ENCODE measurements at places on chromosomes 3 and 15.
A peak's percentile ranks its signal among the peaks of the same experiment; 100 is the strongest.

DNA sequence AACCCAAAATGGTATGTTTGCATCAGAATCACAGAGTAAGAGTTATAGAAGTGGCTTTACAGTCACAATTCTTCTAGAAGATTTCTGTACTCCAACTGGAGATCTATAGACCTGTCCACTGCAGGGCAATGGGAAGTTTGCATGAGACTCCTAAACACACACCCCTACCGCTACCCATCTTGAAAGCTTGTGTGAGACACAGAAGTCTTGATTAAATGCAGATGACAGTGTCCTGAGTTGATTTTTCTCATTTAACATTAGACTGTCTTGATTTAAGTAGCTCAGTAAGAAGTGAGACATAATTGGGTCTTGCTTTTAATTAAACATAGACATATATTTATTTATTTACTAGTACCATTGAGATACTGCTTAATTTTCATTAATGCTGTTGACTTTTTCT, 54.4 kb downstream of the CD47 start:
- DNase-seq = no peak

- DNase-seq = no peak
These were observed 3.1 kb downstream of the TSEN2 start for GRCh38 chr3:12487336-12487735.

DNA sequence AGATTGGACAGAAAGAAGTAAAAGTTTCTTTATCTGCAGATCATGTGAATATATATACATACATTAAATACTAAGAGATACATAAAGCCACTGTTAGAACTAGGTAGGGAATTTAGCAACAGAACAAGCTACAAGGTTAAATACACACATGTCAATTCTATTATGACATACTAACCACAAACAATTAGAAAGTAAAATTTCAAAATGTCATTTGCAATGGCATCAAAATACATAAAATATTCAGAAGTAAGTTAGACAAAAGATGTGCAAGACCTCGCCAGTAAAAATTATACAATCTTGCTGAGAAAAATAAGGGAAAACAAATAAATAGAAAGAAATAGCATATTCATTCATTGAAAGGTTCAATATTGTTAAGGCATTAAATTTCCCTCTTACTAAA, 200.0 kb upstream of the HES1 start:
- no peak for DNase-seq

DNA sequence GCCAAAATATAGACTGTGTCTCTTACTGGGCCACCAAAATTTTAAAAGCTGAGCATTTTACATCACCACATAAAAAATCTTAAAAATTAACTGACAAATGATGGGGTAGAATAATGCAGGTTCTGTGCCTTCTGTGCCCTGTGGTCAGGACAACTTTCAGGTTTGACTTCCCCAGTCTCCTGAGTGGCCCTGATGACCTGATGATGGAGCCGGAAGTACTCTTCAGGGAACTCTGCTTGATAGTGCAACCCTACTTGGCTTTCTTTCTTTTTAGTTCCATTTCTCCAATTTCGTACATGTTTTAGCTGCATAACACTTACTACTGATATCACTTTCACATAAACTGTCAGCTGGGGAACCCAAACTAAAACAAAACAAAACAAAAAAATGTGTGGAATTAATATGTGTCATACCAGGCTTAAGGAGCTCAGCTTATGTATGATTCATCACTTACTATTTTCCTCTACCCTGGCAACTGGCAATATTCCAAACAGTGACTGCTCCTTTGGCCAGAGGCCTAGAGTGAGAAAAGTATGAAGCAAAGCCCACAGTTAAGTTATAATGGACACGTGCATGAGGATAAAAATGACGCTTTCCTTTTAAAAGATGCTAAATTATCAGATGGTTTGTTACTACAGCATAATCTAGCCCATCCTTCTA, 194.3 kb downstream of the BCHE start:
- peak; percentile 24 for DNase-seq

- no peak for DNase-seq
These were observed 741.0 kb downstream of the MCTP2 start for GRCh38 chr15:94972314-94972713.

DNA sequence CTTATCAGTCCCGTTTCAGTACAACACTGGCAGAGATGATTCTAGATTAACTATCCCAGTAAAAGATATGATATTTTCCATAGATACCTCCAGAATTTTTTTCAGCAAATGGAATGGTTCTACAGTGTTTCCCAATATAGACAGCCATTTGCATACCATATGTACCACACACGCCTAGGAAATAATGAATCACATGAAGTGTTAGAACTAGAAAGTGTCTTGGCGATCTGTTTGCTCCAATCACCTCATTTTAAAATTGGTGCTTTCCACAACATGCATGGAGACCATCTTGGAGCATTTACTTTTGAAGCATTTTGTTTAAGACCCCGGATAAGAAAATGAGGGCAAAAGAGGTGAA, 2.0 kb downstream of the C2CD4A start:
- no peak for DNase-seq

DNA sequence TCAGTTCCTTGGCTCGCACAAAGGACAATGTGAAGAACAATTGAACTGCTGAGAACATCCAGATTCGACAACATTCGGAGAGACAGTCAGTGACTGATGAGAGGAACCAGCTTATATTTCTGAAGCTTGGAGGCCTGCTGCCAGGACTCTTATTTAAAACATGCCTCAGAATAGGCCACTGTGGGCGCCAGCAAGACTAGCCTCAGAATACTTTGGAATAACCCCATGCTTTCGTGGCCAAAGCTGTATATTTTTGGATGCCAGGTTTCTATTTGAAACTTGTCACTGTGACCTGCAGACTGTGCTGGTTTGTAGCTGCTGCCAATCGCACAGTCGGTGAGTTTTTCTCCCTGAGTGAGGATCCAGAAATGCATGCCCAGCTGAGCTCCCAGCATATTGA, 129.9 kb upstream of the UBE3A start:
- no peak for DNase-seq

GRCh38 chr15:71146580-71146982, 31.3 kb downstream of the THSD4 start:
- DNase-seq = no peak

All from NCI-H146 (cell line).